Renal cortex interstitium (tissue), 15 donors: ENCODE measurements at places on chromosomes 6 and 20. TPM values are rescaled to one million over a fixed set of nuclear protein-coding genes. Genes with fewer than 3 reads are reported as not detected.

DNA sequence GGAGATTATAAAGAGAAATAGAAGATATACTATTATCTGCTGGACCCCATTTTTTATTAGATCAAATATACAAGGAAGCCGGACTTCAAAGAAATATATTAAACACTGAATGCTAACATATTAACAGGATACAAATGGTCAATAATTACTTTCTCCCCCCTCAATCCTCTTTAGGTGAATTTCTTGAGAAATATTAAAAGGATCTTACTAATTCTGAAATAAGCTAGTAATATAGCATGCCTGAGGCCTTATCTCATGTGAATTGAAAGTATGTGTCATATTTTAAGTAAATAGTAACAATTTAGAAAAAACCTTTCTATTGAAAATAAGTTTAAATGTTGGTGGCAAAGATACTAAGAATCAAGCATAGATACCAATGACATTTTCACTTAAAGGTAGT, 954.7 kb upstream of the MAN1A1 start:
- DNase-seq = no peak

The IP6K3 gene
- polyA plus RNA-seq = 0.93 TPM

GRCh38 chr6:43203029-43203717, 21.2 kb downstream of the CUL9 start:
- DNase-seq = no peak

GRCh38 chr20:43658069-43658722, 8.7 kb upstream of the MYBL2 start:
- DNase-seq = no peak

DNA sequence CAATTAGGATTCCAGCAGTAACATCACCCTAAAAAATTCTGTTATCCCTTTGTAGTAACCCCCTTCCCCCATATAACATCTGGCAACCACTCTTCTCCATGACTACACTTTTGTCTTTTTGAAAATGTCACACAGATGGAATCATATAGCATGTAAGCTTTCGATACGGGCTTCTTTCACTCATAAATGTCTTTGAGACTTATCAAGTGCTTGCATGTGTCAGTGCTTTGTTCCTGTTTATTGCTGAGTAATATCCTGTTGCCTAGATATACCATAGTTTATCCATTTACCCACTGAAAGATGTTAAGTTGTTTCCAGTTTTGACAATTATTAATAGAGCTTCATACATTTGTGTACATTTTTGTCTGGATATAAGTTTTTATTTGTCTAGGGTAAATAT, 10.4 kb upstream of the SNPH start:
- no peak for DNase-seq
